ENCODE measurements at places on chromosomes 5 and 9.

DNA sequence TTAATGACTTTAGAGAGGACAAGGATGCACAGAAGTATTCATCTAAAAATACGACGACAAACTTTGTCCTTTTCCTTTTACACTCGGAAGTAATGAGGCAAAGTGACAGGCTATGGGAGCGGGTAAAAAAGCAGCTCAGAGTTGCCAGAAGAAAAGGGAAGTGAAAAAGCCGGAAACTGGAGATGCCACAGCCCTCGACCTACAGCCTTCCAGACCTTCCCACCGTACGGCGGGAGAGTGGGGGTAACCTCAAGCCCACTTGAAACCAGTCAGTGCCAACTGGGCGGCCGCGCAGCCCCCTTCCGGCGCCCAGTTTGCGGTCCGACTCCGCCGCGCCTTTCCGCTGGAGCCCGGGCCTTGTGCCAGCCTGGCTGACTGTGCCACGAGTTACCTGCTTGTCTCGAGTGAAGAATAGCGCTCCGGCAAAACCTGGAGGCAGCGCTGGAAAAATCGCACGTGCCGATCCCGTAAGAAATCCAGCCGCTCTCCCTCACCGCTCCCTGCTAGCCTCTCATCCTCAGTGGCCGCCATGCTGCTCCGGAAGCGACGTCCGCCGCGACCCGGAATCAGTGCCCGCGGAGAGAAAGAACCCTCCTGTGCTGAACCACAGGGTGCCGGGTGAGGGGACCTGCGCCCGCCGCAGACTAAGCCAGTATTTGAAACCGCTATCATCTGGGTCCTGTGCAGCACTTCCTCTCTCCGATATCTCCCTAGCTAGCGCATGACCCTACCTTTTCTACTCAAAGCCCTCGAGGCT lies at the start of gene PGGT1B:
Gene PGGT1B, minus strand, starts transcription at position 557 of the 757 bp plus-strand sequence. Its CDS starts 26 bp downstream, at position 531.
- DNase-seq, result peak; percentile 63

- no peak for DNase-seq
Measured at GRCh38 chr5:38077652-38078051, 180.7 kb upstream of the EGFLAM start.

DNA sequence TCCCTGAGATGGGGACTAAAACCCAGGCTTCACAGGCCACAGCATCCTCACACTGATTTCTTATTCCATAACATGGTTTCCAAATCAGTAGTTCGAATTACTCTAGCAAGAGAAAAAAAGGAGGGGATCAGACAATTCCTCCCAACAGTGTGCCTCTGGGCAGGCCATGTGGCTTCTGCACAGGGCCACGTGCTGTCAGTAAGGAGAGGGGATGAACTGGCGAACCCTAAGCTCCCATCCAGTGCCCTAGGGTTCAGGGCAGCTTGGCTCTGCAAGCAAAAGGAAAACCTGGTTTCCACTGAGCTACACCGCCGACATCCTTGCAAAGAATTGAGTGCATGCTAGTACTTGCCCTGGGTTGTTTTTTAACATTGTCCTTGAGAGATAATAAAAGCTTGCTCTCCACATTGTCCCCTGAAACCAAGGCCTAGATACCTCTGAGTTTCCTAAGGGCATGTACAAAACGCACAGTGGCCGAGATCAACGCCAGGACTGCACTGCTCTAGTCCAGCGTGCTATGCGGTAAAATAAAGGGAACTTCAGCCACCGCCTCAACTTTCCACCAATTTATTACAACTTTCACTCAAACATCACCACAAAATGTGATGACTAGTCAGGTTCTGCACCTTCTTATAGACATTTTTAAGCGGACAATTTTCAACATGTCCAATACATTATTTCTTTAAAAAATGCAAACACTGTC lies 4.5 kb downstream of the CAMSAP1 start:
- no peak for DNase-seq

DNA sequence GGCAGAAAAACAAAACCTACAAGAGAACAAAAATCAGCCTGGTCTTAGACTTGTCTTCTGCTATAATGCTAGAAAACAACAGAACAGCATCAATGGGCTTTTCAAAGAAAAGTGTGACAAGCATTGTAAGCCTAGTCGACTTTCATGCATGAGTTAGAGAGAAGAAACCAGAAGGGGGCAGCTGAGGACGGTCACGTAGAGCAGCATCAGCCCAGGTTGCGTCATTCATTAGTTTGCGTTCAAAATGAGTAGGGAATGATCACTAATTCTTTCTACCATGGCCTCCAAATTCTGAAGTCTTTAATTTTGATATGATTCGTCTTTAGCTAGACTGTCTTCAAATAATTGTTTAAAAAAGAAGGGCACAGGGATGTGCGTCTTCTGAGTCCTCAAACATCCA lies 4.7 kb upstream of the ISCA1 start:
- peak; percentile 37 for DNase-seq

DNA sequence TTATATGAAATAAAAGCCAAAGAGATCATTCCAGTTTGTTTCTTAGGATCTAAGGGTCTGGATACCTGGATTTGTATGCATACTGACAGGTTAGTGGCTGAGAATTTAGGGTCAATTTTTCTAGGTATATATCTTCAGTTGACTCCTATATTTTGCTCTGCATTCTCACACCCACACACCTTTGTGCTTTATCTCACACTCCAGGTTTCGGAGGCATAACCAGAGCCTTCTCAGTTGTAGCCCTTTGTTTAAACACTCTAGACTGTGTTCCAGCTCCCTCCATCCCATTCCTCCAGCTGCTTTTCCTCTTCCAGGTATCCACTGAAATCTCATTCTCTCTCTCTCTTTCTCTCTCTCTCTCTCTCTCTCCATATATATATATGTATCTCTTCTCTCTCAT lies 10.6 kb upstream of the MOCS2 start:
- no peak for DNase-seq

- no peak for DNase-seq
Measured at GRCh38 chr5:14669975-14670374, 5.5 kb downstream of the OTULIN start.

DNA sequence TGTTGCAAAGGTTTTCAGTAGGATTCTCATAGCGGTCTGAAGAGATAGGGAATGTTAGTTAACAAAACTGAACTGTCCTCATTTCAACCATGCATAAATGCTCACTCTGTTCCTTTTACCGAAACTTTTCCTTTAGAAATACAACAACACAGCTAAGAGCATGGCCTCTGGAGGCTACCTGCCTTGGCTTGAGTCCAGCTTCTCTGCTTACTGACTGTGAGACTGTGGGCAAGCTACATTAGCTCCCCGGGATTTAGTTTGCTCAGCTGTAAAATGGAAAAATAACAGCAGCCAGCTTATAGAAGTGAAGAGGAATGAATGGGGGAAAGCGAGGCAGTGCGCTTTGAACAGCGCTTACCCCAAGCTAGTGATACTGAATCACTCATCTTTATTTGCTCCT lies 507.9 kb upstream of the DAP start:
- no peak for DNase-seq

DNA sequence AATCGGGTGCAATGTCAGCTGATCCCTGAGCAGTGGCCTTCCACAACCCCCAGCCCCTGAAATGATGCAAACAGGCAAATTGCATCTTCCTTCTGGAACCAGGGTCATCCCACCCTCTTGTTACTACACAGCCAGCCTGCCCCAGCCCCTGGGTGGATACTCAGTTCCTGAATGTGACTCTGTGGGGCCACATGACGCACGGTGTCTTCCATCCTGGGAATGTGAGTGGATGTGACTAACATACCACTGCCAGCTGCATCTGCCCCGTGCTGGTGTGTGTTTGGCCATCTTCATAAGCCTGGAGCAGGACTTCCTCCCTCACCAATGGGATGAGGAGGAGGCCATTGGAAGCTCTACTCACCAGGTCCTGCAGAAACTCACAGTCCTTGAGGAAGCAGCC lies 257.9 kb upstream of the ADAMTS16 start:
- no peak for DNase-seq

DNA sequence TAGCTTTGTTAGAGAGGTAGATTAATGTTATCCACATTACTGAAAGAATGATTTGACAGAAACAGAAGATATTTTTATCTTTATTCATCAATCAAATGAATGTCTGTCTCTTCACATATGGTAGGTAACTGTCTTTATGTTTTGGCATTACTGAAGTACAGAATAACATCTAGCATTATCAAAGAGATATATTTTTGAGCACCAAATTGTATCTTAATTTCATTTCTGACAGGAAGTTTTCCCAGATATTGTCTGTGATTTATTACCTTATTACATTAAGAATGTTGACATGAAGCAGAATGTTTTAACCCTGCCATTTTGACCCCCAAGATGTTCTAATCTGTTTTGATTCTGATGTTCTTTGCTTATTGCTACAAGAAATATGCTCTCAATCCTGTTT lies 20.3 kb downstream of the CNTRL start:
- no peak for DNase-seq

DNA sequence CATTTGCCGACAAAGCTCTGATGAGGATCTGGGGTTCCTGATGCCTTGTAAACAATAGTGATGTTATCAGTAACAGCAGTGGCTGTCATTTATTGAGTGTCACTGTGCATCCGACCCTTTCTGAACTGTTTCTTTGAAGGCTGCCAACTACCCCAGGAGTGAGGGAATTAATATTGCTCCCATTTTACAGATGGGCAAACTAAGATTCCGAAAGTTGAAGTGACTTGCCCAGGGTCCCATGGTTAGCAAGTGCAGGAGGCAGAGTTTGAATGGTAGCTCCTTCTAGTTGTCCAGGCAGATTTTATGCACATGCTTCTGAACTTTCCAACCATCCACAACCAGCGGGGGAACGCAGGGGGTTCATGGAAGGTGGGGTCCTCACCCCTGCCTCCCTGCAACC lies 81.9 kb downstream of the COL27A1 start:
- no peak for DNase-seq

DNA sequence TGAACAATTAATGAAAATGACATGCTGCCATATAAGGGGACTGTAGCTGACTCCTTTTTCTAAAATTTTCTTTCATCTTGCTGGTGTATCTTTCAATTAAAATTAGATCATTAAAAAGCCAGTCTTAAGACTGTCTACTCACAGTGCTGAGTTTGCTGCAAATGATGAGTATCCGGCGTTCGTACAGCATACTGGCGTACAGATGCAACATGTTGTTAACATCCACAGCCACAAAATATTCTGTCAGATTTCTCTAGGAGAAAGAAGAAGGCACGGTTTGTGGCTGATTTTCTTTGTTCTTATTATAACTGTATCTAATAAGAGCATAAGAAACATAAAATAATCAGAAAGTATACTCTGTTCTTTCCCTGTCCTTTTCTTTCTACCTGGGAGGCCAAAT lies 278.1 kb downstream of the DENND1A start:
- DNase-seq, result no peak

DNA sequence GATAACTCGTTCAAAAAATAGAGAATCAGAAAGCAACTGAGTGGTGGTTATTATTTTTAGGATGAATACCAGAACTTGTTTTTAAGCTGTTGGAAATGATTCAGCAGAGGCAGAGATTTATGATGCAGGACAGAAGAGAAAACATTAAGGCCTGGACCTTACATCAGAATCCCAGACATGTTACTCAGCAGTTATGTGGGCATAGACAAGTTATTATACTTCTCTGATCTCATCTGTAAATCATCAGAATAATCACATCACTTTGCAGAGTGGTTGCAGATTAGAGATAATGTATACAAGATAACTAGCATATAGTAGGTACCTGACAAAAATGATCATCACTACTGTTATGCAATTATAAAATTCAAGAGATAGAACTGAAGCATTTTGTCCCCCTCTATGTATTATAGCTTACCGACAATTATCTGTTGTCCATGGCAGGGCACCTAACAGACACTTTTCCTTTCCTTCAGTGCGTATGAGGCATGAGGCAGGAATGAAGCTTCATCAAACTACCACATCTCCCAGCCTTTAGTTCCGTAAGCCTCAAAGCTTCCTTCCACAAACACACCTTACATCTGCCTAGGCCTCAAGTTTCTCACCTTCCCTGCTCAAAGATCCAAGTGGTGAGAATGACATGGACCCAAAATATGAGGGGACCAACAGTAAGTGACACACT lies 165.9 kb downstream of the DENND1A start:
- DNase-seq, result no peak

GRCh38 chr5:1549475-1550030 lies 25.8 kb upstream of the LPCAT1 start:
- no peak for DNase-seq

DNA sequence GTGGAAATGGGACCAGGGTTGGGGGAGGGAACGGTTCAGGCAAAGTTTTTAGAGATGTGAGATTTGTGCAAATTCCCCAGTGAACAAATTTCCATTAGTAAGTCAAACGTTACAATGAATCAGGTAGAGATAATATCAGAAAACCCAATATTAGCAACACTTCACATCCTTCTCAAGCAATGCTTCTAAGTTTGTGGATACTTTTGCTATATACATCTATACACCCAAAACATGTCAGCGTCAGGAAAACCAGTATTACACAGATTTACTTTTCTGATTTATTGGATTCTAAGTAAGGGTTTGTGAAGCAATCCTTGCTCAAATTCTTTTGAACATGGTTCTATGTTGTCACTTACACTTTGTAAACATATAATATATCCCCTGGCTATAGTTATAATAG lies 6.5 kb downstream of the ALDH1A1 start:
- no peak for DNase-seq
